C1 segment of cervical spinal cord (tissue), 14 donors: ENCODE measurements at places on chromosomes 4 and X.

- no peak for DNase-seq
Observed at GRCh38 chr4:186137196-186137794, 32.8 kb downstream of the FAM149A start.

- no peak for DNase-seq
Observed at GRCh38 chrX:40166582-40166981, 68.8 kb upstream of the BCOR start.

DNA sequence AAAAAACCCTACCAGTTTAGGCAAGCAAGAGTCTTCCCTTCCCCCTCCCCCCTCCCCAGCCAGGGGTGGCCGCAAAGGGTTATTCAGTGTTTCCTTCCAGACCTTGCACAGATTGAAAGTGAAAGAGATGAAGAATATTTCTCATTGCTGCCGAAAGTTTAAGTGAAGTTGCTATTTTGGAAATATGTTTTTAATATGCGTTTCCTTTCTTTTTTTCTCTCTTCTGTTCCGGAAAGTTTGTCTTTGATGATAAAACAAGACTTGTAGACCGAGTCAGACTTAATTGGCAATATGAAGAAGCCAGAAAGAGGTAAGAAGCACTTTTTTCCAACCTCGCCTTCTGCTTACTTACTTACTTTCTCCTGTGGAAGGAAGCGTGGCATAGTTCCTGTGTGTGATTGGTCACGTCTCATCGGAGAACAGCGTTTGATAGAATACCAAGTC, 58.5 kb upstream of the CLCN4 start:
- no peak for DNase-seq

DNA sequence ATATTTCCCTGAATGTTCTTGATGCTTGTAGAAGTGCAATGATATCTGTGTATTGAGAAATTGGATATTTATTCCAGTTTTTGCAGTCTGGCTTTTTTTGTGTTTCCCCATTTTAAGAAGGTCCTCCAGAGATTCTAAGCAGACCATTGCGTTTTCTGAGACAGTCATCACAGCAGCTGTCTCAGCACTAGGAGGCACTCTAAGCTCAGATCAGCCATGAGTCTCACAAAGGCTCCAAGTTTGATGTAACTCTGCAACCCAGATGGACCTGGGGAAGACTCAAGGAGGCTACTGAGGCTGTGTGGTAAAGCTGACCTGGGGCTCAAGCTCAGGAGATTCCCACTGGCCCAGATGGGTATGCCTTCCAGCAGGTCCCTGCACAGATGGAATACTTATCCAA, 89.3 kb upstream of the CYLC1 start:
- no peak for DNase-seq

GRCh38 chr4:56271131-56271530, 116.2 kb downstream of the AASDH start:
- no peak for DNase-seq

DNA sequence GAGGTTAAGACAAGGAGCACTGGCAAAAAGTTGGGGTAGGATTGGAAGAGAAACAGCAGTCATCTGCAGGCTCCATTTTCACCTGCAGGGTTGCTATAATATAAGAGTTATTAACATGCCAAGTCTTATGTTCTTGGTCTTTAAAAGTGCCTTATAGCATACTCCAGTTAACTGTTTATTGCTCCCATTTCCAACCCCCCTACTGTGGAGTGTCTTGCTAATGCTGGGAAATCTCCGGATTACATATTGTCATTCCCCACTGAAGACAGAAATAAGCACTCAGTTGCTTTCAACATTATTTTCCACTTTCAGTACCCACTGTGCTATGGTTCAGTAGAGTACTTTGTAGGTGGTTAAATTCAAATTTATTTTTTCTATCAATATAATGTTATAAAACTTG, 1014.3 kb downstream of the RPA4 start:
- no peak for DNase-seq

DNA sequence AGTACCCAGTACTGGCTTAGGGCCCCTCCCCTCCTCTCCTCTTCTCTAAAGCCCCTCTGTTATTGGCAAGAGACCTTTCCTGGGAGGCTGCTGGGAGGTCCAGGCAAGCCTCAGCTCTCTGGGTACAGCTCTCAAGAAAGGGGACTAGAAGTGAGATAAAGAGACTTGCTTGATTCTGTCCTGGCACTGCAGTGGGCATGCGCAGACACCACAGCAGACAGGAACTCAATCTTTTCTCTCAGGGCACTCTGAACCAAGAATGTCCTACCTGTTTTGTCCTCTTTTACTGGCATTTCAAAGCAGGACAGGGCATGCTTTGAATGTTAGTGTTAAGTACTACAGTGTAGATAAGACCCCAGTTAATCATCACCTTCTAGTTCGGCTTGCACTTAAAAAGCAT, 74.9 kb downstream of the NYX start:
- DNase-seq: no peak

GRCh38 chrX:63561425-63561824, 210.3 kb upstream of the SPIN4 start:
- no peak for DNase-seq

DNA sequence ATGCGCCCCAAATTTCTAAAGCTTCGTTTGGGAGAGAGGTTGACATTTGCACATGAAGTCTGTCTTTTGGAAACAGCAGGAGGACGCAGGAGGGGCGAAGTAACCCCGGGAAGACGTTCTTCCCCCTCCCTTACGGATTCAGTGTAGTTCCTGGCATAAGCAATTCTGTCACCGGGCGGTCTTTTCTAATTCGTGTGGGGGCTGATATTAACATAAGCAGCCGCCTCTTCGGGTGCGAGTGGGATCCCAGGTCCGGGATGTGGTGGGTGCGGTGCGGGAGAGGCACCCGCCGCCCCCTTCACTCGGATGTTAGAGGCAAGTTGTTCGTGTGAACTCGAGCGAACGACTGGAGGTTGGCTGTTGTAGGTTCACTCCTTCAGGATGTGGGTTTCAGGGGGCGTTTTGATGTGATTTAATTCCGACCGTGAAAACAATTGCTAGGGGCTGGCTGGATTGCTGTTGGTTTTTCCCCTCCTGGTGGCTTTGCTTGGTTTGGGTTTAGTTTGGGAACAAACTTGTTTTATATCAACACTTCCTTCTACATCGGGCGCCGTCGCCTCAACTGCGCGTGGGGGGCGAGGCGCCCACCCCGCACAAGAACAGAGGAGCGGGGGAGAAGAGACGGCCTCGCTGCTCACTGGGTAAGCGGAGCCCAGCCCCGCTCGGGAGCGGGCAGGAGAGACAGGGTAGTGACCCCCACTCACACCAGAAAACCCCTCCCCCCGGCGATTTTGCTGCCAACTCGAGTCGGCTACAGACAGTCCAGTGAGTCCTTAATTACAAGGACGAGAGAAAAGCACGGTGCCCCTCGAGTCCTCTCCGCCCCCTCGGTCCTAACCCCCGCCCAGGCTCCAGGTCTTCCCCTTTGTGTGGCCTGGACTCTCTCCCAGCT, 2.9 kb upstream of the LEF1 start:
- DNase-seq: no peak

DNA sequence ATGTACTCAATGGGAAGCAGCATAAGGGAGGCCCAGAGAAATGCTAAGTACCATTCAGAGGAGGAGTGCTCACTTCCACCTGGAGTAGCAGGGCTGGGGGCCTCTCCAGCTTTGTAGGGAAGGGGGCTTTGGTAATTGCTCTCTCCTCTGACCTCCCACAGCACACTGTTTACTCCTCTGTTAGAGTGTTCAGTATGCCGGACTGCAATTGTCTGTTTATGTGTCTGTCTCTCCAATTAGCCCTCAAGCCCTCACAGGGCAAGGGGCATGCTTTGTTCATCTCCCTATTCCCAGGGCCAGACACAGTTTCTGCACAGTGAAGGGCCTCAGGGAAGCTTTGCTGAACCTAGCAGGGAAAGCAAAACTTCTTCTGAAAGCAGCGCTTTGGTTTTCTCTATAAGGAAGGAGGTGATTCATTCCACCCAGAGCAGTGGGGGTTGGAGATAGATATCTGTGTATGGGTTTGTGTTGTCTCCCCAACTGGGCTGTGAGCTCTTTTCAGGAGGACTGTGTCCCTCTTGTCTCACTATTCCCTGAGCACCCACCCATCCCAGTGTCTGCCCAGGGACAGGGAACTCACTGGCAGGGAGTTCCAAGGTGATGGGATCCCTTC, 50.0 kb upstream of the VMA21 start:
- no peak for DNase-seq

DNA sequence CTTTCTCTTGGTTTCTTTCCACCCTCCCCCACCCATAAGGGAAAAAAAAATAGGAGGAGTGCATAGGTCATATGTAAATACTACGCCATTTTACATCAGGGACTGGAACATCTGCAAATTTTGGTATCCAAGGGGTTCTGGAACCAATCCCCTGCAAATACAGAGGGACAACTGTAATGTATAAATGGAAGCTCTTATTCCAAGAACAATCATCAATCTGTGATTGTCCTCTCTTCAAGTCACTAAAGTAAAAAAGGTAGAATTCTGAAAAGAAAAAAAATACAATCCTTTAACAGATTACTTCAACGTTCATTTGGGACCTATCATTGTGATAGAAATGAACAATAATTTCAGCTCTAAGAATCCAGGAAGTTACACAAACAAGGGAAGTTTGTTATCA, 13.6 kb downstream of the PPA2 start:
- DNase-seq: no peak

- DNase-seq: no peak
Observed at GRCh38 chr4:89805297-89805696, 31.7 kb downstream of the SNCA start.

DNA sequence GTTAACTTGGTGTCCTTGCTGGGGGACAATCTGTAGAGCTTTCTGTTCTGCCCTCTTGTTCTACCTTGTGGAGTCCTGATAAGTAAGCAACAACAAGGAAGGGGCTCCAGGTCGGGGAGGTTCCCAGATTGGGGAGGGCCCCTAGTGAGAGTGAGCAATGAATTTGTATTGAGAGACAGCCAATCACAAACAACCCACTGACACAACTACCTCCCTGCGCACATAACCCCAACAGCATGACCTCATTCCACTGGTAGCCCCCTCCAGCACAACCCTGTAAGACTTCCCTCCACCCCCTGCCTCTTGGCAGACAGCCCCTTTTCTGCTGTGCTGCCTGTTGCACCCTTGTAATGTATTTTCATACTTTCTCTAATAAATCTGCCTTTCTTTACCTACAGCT, 19.7 kb upstream of the PNPLA4 start:
- no peak for DNase-seq

GRCh38 chr4:26319949-26320537, 771 bp upstream of the RBPJ start:
- DNase-seq: no peak

DNA sequence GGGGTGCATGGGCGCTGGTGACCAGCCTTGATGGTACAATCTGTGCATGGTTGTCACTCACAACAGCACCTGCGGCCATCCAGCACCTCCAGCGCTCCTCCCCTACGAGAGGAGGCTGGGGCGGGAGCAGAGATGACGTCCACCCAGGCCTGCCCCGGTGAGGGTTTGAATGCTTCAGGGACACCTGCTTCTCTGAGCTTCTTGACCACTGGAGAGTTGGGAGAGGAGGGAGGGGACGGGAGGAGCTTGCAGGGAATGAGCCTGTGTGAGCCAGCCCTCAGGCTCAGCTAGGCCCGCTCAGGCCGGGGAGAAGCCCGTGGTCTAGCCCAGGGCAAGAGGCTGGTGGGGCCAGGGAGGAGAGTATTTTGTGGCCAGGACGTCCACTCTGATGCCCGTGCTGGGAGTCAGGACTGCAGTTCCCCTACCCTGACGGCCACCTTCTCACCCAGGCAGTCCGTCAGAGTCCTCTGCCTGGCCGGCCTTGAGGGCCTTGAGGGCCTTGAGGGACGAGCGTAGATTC, 59.2 kb downstream of the CPZ start:
- no peak for DNase-seq

- DNase-seq: no peak
Observed at GRCh38 chr4:29142708-29143107, 1577.5 kb upstream of the PCDH7 start.

DNA sequence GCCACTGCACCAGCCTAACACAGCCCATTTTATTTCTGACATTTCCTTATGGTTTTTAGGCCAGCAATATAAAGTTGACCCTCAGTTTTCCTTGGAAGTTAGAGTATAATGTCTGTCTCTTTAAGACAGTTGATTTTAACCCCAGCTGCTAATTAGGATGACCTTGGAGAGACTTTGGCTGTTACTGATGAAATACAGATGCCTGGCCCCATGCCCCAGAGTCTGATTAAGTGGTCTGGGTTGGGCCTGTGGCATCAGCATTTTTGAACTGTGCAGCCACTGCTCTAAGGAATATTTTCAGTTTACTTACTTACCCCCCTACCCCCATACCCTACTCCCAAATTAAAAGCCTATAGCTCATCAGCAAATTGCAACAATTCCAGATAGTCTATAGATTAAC, 85.8 kb downstream of the DCLK2 start:
- no peak for DNase-seq

- no peak for DNase-seq
Observed at GRCh38 chr4:140858897-140859296, 102.7 kb upstream of the TBC1D9 start.

DNA sequence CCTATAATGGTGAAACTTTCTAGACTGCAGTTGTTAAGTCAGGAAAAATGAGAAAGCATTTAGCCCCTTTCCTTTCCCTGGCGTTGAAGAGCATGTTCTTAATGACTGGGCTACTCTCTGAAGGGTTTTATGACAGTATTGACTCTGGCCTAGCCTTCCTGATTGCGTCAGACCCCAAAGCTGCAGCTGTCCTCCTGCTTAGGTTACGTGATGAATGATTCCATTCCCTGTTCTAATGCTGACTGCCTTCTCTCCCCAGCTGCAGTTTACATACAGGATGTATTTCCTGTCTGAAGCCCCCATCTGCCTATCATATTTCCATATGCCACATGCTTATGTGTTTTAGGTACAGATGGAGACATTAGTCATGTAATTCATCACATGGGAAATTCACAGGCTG, 105.8 kb upstream of the EGFL6 start:
- DNase-seq: no peak

DNA sequence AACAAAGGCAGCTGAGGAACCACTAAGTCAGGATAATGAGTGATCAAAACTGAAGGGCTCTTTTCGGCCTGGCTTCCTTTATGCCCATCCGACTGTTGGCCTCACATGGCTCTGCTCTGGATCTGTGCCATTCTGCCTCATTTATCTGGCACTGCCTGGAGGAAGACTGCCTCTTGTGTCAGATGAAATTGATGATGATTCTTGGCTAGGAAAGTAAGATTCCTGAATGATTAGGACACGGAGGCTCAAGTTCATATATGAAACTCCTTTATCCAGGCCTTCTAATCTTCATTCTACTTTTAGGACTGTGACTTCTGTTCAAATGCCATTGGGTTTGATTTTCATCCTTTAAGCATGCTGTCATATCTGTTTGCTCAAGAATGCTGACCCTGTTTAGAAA, 475.4 kb upstream of the RPS6KA3 start:
- DNase-seq: no peak

GRCh38 chr4:185589067-185589836, 53.9 kb upstream of the PDLIM3 start:
- DNase-seq: no peak

- DNase-seq: no peak
Observed at GRCh38 chrX:73913580-73913979, 350.6 kb downstream of the CHIC1 start.

- DNase-seq: no peak
Observed at GRCh38 chr4:98473046-98473445, 185.4 kb downstream of the TSPAN5 start.
